ENCODE measurements at places on chromosomes 6 and 20.

DNA sequence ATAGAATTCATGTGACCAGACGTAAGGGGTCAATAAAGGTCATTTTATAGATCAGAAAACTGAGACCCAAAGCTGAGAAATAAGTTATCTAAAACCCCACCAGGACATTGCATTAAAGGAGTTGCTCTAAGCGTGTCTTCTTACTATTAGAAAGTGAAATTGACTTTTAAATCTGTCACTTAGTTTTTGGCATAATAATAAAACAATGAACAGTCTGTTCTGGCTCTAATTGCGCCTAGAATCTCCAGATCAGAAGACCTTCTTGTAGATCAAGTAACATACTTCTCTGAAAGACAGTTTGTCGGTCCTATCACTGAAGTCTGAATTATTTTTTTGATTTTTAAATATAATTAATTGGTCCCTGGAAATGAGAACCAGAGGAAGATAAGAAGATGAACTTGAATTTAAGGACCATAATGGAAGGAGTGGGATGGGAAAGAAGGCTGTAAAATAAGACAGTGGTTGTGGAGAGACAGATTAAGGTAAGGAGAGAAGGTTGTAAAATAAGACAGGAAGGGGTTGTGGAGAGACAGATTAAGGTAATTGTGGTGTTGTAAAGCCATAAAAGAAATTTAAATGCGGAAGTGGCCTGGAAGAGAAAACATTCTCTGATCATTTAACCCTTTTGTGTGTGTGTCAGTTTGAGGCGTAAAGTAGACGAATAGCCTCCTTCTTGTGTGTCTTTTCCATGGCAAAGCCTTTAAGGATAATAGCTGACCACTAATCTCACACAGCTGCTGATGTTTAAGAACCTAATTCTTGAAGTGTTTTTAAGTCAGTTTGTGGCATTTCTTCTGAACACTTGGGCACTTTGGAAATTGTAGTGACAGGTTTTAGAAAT lies 20.1 kb downstream of the TOP1 start:
- DNase-seq = no peak

DNA sequence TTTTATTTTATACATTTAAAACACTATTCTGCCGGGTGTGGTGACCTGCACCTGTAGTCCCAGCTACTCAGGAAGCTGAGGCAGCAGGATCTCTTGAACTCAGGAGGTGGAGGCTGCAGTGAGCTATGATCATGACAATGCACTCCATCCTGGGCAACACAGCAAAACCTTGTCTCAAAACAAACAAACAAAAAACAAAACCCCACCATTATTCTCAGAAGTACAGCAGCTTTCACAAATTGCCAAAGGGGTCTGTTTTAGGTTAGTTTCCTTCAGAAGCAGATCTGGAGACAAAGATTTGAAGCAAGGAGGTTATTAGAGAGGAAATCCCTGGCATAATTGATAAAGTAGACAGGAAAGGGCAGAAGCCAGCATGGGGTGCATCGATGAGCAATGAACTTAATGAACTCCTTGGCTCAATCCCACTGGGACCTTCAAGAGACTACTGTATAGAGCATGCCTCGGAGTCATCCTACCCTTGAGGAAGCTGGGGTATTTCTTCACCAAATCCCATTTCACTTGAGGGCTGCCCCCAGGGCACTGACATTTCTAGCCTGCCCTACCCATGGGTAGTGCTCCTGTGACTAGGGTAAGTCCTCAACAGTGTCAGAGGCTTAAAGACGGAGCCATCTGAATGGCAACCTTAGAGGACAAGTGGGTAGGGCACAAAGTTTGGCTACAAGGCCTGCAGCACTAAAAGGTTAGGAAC lies 43.2 kb upstream of the DDR1 start:
- DNase-seq = no peak

DNA sequence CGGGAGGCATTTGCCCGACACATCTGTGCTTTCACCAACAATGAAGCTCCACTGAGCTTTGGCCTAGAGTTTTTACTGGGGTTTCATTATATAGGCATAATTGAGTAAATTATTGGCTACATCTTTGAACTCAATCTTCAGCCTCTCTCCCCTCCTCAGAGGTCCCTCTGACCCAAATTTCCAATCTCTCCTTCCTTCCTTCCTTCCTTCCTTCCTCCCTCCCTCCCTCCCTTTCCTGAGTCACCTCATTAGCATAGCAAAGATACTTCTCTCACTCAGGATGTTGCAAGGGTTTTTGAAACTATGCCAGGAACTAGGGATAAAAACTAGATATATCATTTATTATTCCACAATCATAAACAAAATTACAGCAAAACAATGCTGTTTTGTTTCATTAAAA lies 238.2 kb upstream of the PRND start:
- DNase-seq = no peak

GRCh38 chr6:15246666-15247499 lies 1.0 kb downstream of the JARID2 start:
- DNase-seq = no peak
